ENCODE measurements at places on chromosomes 4 and X.

GRCh38 chr4:61995717-61996340 lies 795.7 kb downstream of the ADGRL3 start:
- no peak for DNase-seq

DNA sequence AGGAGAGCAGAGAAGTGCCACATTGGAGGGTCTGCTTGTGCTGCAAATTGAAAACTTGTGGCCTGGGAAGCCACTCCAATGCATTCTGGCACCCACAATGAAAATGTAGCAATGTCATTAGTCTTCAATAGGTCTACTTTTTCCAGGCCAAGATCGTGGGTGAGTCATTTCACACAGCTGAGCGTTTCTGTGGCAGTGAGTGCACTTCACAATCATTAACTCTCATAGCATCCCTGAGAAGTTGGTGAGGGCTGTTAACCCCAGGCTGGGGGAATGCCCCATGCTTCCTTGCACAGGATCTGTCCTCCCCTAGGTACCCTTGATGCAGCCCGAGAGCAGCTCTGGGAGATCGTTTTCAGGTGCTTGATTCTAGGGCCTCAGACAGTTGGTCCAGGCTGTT lies 196.8 kb upstream of the ATP6AP2 start:
- no peak for DNase-seq

DNA sequence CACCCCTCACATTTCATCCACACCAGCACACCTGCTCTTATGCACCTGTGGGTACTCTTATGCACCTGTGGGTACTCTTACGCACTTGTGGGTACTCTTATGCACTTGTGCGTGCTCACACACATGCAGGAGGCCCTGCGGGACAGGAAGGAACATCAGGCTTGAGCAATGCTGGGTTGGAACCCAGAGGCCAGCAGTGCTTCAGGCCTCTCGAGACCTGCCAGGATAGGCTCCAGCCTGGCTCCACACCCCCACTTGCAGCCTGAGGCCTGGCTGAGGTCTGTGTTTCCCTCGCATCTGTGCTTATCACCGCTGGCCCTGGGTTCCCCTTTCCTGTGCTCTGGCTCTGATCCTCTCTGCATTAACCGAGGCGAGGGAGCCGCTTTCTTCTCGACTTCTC lies 34.7 kb downstream of the SORCS2 start:
- DNase-seq = no peak

DNA sequence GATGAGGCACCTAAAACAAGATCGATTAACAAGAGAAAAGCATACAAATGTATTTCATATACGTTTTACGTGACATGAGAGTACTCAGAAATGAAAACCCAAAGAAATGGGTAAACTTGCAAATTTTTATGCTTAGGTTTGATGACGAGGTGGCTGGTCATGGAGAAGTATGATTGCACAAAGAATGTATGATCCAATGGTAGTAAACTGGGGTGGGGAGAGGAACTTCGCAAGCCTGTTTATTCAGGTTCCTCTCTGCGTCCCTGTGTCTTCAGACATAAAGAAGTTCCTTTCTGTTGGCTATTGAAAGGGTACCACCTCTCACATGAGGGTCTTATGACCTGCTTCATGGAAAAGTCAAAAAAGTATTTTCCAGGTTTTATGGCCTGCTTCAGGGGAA lies 309.2 kb downstream of the BCOR start:
- no peak for DNase-seq

- DNase-seq = no peak
Observed at GRCh38 chrX:136061696-136062095, 76.5 kb downstream of the SLC9A6 start.

GRCh38 chr4:79638735-79639134 lies 230.7 kb upstream of the GK2 start:
- no peak for DNase-seq

DNA sequence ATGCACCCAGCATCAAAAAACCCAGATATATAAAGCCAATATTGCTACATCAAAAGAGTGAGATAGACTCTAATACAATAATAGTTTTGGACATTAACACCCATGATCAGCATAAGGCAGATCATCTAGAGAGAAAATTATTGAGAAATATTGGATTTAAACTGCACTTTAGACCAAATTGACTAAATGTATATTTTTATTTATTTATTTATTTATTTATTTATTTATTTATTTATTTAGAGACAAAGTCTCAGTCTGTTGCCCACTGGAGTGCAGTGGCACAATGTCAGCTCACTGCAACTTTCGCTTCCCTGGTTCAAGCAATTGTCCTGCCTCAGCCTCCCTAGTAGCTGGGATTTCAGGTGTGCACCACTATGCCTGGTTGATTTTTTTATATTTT lies 193.0 kb downstream of the KLHL4 start:
- DNase-seq = no peak

- no peak for DNase-seq
Observed at GRCh38 chrX:146186540-146186939, 368.9 kb downstream of the SLITRK2 start.

DNA sequence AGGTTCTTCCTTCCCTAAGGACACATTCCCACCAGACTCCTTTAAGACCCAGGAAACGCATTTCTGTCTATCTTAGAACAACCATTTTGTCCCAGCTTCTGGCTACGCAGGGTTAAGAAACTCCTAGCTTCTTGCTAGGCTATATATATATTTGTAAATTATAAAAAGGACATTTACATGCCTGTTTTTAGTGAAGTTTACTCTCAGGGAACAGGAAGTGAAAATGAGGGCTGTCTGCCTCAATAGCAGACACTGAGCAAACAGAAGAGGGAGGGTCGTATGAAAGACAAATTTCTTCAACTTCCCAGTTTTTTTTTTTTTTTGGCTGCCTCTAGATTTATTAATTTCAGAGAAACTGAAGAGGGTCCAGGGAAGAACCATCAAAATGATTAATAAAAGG lies 9.3 kb upstream of the FRMPD3 start:
- no peak for DNase-seq

DNA sequence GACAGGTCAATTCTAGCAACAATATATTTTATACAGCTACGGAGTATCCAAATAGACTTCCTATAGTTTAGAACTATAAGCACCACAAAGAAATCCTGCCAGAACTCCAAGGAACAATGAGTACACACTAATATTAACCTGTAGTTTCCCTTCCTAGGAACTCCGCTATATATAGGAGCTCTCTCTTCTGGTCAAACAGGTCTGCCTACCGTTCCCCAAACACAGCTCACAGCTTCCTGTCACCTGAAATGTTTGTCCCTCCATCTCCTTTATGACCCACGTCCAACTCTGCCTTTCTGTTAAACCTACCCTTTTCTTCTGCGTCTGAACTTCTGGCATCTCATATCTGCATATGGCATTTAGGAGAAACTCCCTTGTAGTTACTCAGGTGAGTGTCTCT lies 10.5 kb upstream of the GJB1 start:
- no peak for DNase-seq
